ENCODE measurements at places on chromosomes 7 and 10.

GRCh38 chr7:35848725-35849124, 47.9 kb downstream of the SEPTIN7 start:
- DNase-seq = no peak

DNA sequence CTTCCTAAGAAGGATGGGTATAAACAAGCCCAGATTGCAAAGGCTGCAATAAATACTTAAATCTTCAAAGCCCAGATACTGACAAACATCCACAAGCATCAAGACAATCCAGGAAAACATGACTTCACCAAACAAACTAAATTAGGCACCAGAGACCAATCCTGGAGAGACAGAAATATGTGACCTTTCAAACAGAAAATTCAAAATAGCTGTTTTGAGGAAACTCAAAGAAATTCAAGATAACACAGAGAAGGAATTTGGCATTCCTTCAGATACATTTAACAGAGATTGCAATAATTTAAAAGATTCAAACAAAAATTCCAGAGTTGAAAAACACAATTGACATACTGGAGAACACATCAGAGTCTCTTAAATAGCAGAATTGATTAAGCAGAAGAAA, 23.0 kb downstream of the GSDME start:
- DNase-seq = no peak

GRCh38 chr7:94451187-94451586, 56.5 kb downstream of the COL1A2 start:
- DNase-seq = no peak

- DNase-seq = no peak
These were observed 292.5 kb downstream of the HDAC9 start for GRCh38 chr7:18788026-18788425.

DNA sequence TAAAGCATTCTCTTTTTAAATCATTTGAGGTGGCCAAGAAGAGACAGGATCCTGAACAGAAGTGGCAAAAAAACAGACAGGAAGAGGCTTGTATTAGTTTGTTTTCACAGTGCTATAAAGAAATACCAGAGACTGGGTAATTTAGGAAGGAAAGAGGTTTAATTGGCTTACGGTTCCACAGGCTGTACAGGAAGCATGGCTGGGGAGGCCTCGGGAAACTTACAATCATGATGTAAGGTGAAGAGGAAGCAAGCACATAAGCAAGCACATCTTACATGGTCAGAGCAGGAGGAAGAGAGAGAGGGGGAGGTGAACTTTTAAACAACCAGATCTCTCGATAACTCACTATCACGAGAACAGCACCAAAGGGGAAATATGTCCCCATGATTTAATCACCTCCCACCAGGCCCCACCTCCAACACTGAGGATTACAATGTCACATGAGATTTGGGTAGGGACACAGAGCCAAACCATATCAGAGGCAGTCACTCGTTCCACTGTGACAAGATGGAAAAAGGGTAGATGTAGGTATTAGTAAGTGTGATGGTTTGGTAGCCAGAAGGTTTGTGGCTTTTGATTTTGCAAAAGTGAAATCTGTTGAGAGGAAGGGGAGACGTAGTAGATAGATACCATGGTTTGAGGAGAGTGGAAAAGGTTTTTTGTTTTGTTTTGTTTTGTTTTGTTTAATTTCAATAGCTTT, 5.1 kb downstream of the MSRB2 start:
- DNase-seq = no peak

GRCh38 chr7:107746006-107746405, 2.1 kb downstream of the CBLL1 start:
- DNase-seq = no peak

GRCh38 chr10:11167233-11167966, 149.7 kb downstream of the CELF2 start:
- no peak for DNase-seq

DNA sequence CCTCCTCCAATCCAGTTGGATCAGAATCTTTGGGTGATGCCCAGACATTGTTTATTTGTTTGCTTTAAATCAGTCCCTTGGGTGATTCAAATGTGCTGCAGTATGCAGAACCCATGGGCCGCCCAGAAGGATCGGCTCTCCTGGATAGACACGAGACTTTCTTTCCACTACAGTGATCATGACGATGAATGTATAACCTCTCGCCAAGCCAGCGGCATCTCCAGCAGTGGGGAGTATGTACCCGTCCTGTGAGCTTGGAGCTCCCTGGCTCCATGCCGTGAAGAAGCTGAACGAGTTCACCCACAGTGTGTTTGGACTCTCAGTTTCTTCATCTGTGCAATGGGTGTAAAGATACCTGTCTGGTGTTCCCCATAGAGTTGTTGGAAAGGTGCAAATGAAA, 162.3 kb downstream of the CAMK1D start:
- no peak for DNase-seq

DNA sequence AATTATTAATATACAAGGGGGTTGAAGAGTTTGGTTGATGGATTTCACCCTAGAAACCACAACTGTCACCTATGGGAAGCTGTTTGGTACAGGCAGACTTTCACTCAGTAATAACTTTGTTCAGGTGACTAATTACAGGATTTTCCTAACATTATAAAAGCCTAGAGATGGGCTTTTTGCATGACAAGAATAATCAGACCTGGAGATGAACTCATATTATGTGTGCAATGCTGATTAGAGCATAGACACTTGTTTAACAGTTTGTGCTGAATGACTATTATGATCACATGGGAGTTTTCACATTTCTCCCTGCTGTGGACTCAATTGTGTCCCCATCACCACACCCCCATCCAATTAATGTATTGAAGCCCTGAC, 90.2 kb upstream of the STEAP4 start:
- no peak for DNase-seq

GRCh38 chr7:31126976-31127375, 74.9 kb downstream of the ADCYAP1R1 start:
- DNase-seq = no peak

DNA sequence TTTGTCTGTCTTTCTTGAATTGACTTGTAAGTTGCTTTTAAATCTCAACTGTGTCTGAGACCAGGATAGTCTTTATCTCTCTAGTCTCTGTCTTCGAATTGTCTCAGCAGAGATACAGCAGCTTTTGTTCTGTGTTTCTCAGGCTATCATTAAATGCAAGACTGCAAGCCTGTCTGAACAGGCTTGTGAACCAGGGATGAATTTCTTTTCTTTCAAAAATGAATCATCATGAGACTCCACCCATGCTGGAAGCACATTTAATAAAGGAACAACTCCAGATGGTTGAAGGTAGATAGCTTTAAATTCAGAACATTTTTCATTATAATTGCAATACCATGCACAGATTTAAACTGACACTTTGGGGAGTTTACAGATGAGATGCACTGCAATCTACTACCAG, 155.9 kb downstream of the SEC23IP start:
- no peak for DNase-seq

GRCh38 chr10:3902054-3902808, 117.2 kb upstream of the KLF6 start:
- DNase-seq = peak; percentile 81

DNA sequence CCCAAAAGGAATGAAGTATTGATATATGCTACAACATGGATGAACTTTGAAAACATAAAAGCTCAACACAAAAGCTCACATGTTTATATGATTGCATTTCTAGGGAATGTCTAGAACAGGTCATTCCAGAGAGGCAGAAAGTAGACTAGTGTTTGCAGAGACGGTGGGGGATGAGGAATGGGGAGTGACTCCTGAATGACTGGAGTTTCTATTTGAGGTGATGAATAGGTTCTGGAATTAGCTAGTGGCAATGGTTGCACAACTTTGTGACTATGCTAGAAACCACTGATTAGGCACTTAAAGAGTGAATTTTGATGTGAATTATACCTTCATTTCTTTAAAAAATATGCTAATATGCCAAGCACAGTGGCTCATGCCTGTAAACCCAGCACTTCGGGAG, 6.9 kb downstream of the KPNA7 start:
- DNase-seq = no peak

Measured in CD4-positive, alpha-beta T cell treated with Interferon gamma for 1 hour (primary cell).